ENCODE measurements at places on chromosomes 2 and 18.

- no peak for DNase-seq
Observed at GRCh38 chr2:122033778-122034177, 278.3 kb downstream of the TSN start.

DNA sequence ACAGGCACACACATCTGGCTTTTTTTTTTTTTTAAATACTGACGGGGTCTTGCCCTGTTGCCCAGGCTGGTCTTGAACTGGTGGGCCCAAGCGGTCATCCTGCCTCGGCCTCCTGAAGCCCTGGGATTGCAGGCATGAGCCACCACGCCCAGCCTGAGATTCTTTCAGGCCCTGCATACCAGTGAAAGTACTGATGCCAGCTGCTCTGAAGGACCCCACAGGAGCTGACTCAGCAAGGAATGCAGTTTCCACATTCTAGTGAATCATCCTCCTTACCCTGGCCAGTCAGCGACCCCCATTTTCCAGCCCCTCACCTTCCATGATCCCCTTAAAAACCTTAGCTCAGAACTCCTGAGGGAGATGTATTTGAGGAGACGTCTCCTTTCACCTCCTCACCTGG, 5.8 kb upstream of the DTYMK start:
- no peak for DNase-seq

- no peak for DNase-seq
Observed at GRCh38 chr18:11005528-11005927, 143.8 kb downstream of the PIEZO2 start.

- DNase-seq = no peak
Observed at GRCh38 chr2:138293045-138293444, 208.5 kb upstream of the SPOPL start.

GRCh38 chr2:11687736-11688135, 17.7 kb upstream of the NTSR2 start:
- DNase-seq = no peak

DNA sequence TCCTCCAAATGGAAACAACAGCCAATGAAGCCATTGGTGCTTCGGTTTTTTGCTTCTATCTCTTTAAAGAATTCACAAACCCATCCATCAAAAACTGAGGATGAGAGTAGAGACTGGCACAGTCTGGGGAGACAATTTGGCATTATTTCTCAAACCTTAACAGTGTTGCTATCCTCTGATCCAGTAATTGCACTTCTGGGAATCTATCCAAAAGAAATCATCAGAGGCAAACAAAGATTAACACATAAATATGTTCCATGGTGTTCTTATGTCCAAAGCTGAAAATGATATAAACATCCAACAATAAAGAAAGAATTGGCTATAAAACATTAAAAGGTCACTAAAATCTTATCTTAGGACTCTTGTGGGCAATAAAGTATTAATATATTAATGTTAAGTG, 35.1 kb downstream of the REEP1 start:
- no peak for DNase-seq

- DNase-seq = no peak
Observed at GRCh38 chr2:165467921-165468320, 1.6 kb upstream of the CSRNP3 start.

DNA sequence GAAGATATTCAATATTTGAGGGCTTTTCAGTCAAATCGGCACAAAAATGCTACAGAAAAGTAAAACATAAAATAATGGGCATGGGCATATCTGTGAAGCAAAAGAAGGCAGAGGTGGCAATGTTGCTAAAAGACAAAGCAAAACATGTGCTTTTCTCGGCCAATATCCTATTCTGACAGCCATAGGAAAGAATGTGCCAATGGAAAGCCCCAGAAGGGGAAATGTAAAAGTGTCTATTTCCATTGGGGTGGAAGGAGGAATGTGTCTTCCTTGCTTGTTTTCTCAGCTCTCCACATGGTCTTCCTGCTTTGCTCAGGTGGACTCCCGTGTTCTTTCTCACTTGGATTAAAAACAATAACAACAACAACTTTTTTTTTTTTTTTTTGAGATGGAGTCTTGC, 13.7 kb upstream of the PER2 start:
- no peak for DNase-seq

GRCh38 chr2:28185891-28186290, 206.8 kb upstream of the FOSL2 start:
- DNase-seq = no peak

- peak; percentile 21 for DNase-seq
Observed at GRCh38 chr2:8486141-8486540, 195.7 kb upstream of the ID2 start.

- no peak for DNase-seq
Observed at GRCh38 chr2:121532347-121532766, 1.7 kb downstream of the RNU4ATAC start.

DNA sequence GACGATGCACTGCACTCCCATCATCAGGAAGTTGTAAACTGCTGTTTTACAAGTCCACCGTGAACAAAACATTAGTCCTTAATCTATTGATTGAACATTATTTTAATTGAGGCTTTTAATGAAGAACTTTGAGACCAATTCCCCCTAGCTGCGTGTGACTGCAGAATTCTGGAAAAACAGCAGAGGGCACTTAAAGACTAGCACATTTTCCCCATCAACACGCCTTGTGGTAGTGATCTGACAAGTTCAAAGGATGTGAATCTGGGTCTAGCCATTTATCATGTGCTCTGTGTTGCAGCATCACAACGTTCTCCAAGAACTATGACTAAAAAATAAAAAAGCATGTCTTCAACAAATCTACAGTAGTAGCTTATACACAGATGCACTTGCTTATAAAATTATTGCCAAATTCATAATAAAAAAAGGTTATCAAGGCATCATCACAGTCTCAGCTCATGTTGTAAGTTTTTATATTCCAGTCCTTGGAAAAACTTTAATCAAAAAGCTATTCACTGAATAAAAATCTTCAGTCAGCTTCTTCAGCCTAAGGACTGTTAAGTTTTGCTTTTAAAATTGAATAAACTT, 35.8 kb downstream of the SKOR2 start:
- DNase-seq = peak; percentile 2

GRCh38 chr2:69979902-69980807, 18.7 kb upstream of the ASPRV1 start:
- DNase-seq = no peak

- no peak for DNase-seq
Observed at GRCh38 chr2:105804266-105804665, 59.6 kb downstream of the NCK2 start.

DNA sequence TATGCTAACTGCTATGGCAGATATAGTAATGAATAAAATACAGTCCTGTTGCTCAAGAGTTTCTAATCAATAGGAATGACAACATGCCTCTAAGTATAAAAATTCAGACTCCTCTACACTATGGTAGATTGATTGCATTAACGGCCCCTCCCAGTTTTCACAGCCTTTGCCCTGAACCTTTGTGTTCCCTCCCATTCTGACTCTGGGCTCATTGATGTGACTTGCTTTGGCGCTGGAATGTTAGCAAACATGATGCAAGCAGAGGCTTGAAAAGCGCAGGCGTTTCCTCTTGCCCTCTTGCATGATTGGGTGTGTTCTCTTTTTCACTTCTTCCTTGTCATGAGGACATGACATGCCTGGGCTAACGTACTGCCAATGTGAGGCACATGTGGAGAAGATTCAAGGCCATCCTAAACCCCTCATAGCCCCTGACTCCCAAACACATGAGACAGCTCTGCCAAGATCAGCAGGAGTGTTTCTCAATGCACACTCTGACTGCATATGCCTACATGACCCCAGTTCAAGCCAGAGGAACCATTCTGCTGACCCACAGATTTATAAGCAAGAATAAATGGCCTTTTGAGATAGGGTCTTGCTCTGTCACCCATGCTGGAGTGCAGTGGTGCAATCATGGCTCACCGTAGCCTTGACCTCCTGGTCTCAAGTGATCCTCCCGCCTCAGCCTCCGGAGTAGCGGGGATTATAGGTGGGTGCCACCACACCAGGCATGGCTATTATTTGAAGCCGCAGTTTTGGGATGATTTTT, 49.7 kb upstream of the CD28 start:
- no peak for DNase-seq

DNA sequence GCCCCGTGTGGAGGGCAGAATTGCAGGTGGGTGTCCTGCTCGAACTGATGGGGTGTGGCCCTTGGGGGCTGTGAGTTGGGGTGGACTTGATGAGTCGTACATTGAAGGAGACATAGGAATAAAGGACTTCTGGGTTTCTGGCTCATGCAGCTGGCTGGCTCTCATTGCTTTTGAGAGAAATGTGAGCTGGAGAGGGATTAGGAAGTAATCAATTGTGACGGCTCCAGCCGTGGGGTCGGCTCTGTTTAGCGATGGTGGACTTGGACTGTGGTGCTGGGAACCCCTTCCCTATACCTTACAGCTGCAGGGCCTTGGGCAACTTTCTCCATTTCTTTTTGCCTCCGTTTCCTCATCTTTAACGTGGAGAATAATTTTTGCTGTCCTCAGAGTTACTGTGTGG, 9.2 kb downstream of the IMPA2 start:
- no peak for DNase-seq

- no peak for DNase-seq
Observed at GRCh38 chr2:85601771-85602475, 575 bp downstream of the TMEM150A start.

DNA sequence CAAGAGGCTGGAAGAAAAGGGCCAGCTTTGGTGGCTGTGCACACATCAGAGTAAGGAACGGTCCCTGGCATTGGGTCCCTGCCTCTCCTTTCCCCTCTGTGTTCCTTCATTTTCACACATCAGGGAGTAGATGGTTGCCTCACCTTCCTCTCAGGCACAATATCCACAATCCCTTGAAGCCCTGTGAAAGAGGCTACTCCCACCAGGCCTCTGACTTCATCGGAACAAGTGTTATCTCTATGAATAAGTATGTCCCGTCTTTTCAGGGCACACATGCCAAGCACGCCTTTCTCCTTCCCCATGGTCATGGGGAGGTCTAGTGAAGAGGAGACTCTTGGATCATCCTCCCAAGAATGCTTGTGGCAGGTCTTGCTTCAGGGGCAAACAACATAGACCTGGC, 61.2 kb upstream of the LMAN1 start:
- no peak for DNase-seq

- no peak for DNase-seq
Observed at GRCh38 chr2:73215254-73215653, 1.2 kb downstream of the SMYD5 start.

GRCh38 chr18:47979611-47980200, 49.2 kb upstream of the SMAD2 start:
- DNase-seq = no peak

DNA sequence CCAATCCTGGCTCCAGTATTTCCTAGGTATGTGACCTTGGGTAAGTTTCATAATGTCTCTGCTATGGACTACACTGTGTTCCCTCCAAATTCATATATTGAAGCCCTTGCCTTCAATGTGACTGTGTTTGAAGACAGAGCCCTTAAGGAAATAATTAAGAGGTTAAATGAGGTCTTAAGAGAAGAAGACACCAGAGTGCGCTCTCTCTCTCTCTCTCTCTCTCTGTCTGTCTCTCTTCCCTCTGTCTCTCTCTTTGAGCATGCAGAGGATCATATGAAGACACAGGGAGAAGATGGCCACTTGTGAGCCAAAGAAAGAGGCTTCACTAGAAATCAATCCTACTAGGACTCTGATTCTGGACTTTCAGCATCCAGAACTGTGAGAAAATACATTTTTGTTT, 52.2 kb downstream of the NXPH2 start:
- no peak for DNase-seq

GRCh38 chr18:70151614-70152013, 53.9 kb downstream of the RTTN start:
- no peak for DNase-seq

DNA sequence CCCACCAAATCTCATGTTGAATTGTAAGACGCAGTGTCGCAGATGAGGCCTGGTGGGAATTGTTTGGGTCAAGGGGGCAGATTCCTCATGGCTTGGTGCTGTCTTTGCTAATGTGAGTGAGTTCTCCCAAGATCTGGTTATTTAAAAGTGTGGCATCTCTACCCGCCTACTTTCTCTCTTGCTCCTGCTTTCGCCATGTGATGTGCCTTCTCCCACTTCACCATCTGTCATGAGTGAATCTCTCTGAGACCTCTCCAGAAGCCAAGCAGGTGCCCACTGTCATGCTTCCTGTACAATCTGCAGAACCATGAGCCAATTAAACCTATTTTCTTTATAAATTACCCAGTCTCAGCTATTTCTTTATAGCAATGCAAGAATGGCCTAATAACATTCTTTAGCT, 246.6 kb upstream of the CDH20 start:
- DNase-seq = no peak

DNA sequence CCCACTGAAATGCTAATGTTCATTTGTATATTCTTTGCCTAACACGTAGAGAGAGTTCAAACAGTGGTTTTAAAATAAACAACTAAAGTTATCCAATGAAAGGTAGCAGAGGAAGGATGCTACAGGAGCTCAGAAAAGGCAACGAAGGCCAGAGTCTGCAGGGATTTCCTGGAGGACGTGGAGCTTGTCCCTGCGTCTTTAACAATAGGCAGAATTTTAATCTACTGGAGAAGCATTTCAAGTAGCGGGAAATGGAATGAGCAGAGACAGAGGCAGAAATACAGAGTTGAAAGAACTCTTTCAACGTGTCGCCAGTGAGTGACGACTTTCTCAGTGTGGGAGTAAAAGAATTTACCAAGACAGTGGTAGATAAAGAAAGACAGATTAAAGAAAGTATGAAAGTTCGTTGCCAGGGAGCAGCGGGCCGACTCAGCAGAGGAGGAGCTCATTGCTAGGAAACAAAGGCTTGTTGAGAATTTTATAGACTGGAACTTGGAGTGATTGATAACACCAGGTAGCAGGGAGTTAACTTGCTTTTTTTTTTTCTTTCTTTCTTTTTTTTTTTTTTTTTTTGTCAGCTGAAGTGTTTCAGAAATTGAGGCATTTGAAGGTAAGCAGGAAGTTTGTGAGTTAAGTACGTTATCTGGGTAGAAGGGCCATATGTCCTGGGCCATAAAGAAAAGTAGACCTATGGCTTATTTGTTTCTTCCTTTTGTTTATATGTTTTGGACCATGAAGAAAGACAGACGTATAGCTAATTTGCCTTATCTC, 625 bp upstream of the NBAS start:
- DNase-seq = peak; percentile 5

GRCh38 chr2:220270481-220271070, 643.1 kb downstream of the SLC4A3 start:
- DNase-seq = no peak

DNA sequence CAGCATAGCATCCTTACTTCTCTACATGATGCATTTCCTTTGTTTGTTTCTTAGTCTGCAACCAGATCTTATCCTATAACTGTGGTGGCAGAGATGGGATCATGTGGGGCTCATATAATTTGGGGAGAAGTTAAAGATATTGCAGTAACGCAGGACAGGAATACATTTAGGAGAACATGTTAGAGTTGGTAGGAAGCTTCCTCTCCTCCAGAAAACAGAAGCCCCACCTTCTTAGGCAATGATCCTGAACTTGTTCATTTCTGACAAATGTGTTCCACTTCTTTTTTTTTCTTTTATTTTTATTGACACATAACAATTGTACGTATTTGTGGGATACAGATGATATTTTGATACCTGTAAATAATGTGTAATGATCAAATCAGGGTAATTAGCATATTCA, 99.9 kb downstream of the VSNL1 start:
- no peak for DNase-seq

GRCh38 chr18:13217466-13217961, 1.0 kb upstream of the LDLRAD4 start:
- DNase-seq = peak; percentile 42

GRCh38 chr2:129428086-129428660, 551.3 kb upstream of the RAB6C start:
- DNase-seq = no peak
